ENCODE measurements at places on chromosomes 7 and 10. TPM values are rescaled to one million over a fixed set of nuclear protein-coding genes. Genes with fewer than 3 reads are reported as not detected.

The GIMAP8 gene
- 157 TPM for total RNA-seq

The FOXK1 gene
- 21.2 TPM for total RNA-seq

The ZNF777 gene
- total RNA-seq: 4.3 TPM

The ADAP1 gene
- total RNA-seq: 1.8 TPM

The PDZD8 gene
- 13.1 TPM for total RNA-seq

The INSYN2A gene
- not detected for total RNA-seq

Data from dermis microvascular lymphatic vessel endothelial cell (primary cell).